ENCODE measurements at places on chromosomes 16 and 17. TPM values are rescaled to one million over a fixed set of nuclear protein-coding genes. Genes with fewer than 3 reads are reported as not detected.

SOX15 gene
- polyA plus RNA-seq, result 1.3 TPM

ETV4 gene
- 27.3 TPM for polyA plus RNA-seq

CPNE7 gene
- 3.9 TPM for polyA plus RNA-seq

FOXF1 gene
- 0.02 TPM for polyA plus RNA-seq

TBC1D3E gene
- polyA plus RNA-seq, result not detected

MYH13 gene
- not detected for polyA plus RNA-seq

AANAT gene
- not detected for polyA plus RNA-seq

CLEC10A gene
- polyA plus RNA-seq, result not detected

SEPTIN12 gene
- polyA plus RNA-seq, result not detected

JPH3 gene
- 0.25 TPM for polyA plus RNA-seq

NXPH3 gene
- polyA plus RNA-seq, result 0.31 TPM

CCL5 gene
- polyA plus RNA-seq, result 0.57 TPM

NPTX1 gene
- polyA plus RNA-seq, result 0.16 TPM

TBC1D3C gene
- polyA plus RNA-seq, result not detected

BHLHA9 gene
- polyA plus RNA-seq, result not detected

BTBD17 gene
- polyA plus RNA-seq, result not detected

SKAP1 gene
- not detected for polyA plus RNA-seq

BEAN1 gene
- not detected for polyA plus RNA-seq

WDR45B gene
- polyA plus RNA-seq, result 171 TPM

Measured in SK-N-SH (cell line).